Glomerular endothelial cell (primary cell): ENCODE measurements at places on chromosomes 3 and 15. TPM values are rescaled to one million over a fixed set of nuclear protein-coding genes. Genes with fewer than 3 reads are reported as not detected.

- no peak for DNase-seq
Observed at GRCh38 chr3:147304756-147305155, 101.6 kb downstream of the ZIC4 start.

DNA sequence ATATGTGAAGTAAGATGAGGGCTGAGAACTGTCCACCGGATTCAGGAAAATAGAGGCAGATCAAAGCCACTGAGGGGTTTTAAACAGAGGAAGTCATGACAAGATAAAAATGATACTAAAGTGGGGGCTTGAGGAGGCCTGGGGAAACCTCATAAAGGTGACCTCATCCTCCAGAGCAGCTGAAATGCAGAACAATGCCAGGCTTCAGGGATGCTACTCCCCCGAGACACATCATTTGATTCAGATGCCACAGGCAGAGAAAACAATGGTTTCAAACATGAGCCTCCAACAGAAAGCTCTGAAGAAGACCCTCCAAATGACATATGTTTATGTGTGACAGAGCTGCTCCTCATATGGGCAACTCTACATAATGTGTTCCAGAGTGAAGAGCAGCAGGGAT is 6.4 kb downstream of the CFAP20DC start:
- DNase-seq = no peak

- no peak for DNase-seq
Observed at GRCh38 chr15:53670701-53671100, 88.8 kb downstream of the WDR72 start.

- DNase-seq = no peak
Observed at GRCh38 chr3:17075907-17076306, 191.2 kb downstream of the PLCL2 start.

DNA sequence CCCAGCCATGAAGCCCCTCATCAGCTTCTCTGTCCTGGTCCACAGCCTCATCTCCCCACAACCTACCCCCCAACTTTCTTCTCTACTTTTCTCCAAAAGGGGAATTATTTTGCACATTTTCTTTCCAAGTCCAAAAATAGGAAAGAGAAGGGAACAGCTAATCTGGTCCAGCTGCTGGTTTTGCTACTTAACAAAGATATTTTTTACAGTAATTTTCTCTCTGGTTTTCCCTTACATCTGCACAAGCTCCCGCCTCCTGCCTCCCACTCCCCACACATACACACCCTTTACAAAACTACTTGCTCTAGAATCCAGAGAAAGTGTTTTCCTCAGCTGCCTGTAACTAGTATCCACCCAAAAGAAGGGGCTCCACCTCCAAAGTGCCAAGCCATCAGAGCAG is 177.2 kb downstream of the POLR2M start:
- DNase-seq = no peak

DNA sequence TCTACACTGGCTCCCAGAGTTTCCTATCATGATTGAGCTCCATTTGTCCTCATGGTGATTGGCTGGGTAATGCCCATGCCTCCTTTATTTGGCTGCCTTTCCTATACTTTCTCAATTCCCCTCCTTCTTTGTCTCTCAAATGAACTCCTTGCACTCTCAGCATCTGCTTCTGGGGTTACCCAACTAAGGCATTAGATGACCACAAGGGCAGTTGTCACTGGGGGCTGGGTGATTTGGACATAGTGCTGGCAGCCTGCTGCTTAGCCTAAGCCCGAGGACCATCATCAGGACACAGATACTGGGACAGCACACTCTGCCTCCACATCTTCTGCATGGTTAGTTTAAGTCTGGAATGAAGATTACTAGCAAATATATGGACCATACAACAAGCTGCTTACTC is 49.2 kb upstream of the LRRFIP2 start:
- DNase-seq = no peak

Gene MUC4
- total RNA-seq = 0.12 TPM in 1 of 2 replicates, not detected in the other

Gene TRPM1
- not detected in 2 replicates for total RNA-seq

Gene SYNPR
- total RNA-seq = not detected in 2 replicates
